ENCODE measurements at places on chromosomes 5 and 9.

- no peak overlapping the region for H3K27ac ChIP-seq
- no peak overlapping the region for H3K4me3 ChIP-seq
- H3K36me3 ChIP-seq = no peaks in the 10 kb centered on the region
- H3K27me3 ChIP-seq = no peaks in the 10 kb centered on the region
Observed at GRCh38 chr9:8845376-8845775, 1045.8 kb upstream of the DMAC1 start.

GRCh38 chr9:115133649-115134048 is 15.7 kb upstream of the TNC start:
- DNase-seq = no peak
- H3K27me3 ChIP-seq = no peaks in the 10 kb centered on the region
- H3K4me3 ChIP-seq = no peak overlapping the region
- H3K4me1 ChIP-seq = peaks cover 7% of the 10 kb centered on the region
- H3K36me3 ChIP-seq = no peaks in the 10 kb centered on the region

- peaks cover 5% of the 10 kb centered on the region for H3K4me1 ChIP-seq
Observed at GRCh38 chr5:98796197-98796972, 22.9 kb downstream of the RGMB start.

DNA sequence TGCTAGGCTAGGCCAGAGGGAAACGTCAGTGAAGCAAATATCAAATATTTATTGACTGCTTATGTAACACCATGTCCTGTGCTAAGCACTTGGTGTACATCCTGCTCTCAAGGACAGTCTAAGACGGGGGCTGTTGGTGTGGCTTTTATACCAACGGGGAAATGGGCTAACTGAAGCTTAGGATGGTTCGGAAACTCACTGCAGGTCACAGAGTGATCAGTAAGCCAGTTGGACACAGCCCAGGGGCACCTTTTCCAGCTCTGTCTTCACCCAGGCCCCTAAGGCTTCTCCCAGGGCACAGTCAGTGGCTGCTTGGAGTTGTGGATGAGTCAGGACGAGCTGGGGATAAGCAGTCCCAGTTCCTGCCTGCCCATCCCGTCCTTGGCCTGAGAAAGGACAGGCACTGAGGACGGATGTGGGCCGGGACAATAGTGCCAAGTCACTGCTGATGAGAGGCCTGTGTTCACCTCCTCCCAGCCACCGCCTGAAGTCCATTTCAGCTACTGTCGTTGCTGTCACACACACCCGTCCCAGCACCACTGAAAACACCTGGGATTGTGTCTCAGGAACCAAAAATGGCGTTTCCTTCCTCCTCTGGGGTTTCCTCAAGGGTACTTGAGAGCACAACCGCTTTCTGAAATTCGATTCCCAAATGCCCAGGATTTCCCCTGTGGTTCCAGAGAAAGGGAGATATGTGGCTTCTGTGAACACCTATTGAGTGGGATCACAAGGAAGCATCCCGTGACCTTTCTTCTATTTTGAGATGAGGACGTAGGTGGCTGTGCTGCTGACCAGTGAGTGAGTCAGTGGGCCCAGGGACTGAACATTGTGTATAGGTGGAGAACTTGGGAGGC is 17.5 kb upstream of the SPRY4 start:
- H3K27me3 ChIP-seq = no peaks in the 10 kb centered on the region
- DNase-seq = no peak
- H3K4me1 ChIP-seq = no peaks in the 10 kb centered on the region
- no peak overlapping the region for H3K4me3 ChIP-seq
- no peak overlapping the region for H3K27ac ChIP-seq

DNA sequence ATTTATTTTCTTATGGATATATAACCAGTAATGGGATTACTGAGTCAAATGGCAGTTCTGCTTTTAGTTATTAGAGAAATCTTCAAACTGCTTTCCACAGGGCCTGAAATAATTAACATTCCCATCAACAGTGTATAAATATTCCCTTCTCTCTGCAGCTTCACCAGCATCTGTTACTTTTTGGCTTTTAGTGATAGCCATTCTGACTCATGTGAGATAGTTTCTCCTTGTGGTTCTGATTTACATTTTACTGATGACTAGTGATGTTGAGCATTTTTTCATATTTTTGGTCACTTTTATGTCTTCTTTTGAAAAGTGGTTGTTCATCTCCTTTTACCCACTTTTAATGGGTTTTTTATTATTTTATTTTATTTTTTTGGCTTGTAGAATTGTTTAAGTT is 1290.3 kb upstream of the CDH9 start:
- no peaks in the 10 kb centered on the region for H3K36me3 ChIP-seq
- DNase-seq = no peak
- H3K27ac ChIP-seq = no peak overlapping the region

GRCh38 chr5:178341091-178341850 is 108.7 kb upstream of the PHYKPL start:
- H3K27ac ChIP-seq = no peak overlapping the region
- H3K27me3 ChIP-seq = no peaks in the 10 kb centered on the region
- DNase-seq = no peak
- H3K4me1 ChIP-seq = no peaks in the 10 kb centered on the region

DNA sequence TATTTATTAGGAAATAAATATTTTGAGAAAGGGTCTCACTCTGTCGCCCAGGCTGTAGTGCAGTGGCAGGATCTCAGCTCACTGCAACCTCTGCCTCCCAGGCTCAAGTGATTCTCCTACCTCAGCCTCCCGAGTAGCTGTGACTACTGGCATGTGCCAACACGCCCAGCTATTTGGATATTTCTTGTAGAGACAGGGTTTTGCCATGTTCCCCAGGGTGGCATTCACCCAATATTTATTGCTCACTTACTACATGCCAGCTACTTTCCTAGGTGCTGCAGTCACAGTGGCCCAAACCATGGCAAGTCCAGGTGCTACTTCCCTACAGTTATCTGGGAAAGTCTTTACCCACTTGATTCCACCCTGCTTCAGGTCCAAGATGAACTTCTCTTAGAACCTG is 8.3 kb upstream of the MED7 start:
- no peak overlapping the region for H3K27ac ChIP-seq
- DNase-seq = no peak
- H3K4me3 ChIP-seq = no peak overlapping the region
- no peaks in the 10 kb centered on the region for H3K4me1 ChIP-seq

DNA sequence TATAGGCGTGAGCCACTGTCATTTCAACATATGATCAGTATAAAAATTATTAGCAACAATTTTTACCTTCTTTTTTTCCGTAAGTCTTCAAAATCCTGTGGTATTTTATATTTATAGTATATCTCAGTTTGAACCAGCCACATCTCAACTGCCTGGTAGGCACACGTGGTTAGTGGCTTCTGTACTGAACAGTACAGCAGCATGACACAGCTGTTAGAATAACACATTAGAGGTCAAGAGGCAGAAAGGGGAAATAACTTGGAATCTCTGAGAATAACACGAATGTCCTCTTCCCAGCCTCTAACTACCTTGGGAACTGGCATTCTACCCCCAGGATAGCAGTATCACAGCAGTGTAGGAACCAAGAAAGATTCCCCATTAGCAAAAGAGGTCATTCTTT is 108.5 kb upstream of the IQGAP2 start:
- H3K4me1 ChIP-seq = peaks cover 24% of the 10 kb centered on the region
- no peaks in the 10 kb centered on the region for H3K27me3 ChIP-seq
- H3K4me3 ChIP-seq = no peak overlapping the region
- no peaks in the 10 kb centered on the region for H3K36me3 ChIP-seq
- DNase-seq = no peak
- no peak overlapping the region for H3K27ac ChIP-seq
